ENCODE measurements at places on chromosomes 13 and 19.
A peak's percentile ranks its signal among the peaks of the same experiment; 100 is the strongest.

GRCh38 chr13:102472650-102473049 is 70.8 kb upstream of the FGF14 start:
- DNase-seq, result no peak

- DNase-seq, result no peak
These were observed 64.0 kb upstream of the GPR12 start for GRCh38 chr13:26824581-26824980.

DNA sequence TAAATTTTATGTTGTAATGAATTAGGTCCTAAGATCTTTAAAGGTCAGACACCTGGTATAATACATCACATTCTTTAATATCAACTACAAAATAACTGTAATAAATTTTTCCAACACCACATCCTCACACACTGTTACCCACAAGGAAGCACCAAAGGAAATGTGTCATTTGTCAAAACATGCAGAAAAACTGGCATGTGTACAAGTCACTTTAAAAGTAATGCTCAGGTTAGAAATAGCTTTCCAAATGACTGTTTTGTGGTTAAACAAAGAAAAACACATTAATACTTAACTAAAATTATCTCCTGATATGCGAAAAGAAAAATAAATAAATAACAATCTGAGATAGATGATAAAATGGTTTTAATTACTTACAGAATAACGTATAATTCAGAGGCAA is 74.7 kb downstream of the MZT1 start:
- DNase-seq, result no peak

DNA sequence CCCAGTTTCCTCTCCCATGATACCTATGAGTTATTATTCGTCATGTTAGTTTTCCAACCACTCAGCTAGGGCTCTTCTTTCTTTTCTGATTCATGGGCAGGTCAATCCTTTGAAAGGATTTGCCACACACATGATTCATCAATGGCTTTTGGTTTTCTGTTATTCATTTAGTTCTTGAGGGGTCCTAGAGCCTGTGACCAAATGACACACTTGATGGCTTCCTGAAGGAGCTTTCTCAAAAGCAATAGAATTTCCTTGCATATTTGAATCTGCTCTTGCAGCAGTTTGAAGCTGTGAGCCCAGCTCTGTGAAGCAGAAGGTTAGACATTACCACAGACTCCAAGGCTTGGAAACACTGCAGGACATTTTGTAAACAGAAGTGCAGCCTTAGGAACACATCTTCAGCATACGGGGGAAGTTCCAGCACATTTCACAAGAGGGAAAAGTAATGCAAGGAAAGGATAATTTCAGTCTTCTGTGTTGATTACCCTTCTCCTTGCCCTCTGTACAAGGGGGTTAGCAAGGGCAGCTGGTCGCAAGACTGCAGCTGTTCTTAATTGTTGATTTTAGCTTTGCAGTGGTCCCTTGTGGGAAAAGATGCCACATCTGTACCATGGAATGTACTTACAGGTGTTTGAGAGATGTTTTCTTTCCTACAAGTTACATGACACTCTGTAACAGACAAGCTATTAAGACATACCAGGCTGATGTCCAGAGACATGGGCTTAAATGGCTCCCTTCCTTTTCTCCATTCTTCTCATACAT is 338.6 kb downstream of the KCNRG start:
- no peak for DNase-seq

GRCh38 chr13:101272886-101273285 is 143.4 kb downstream of the NALCN start:
- no peak for DNase-seq

- DNase-seq, result no peak
These were observed 485.1 kb downstream of the FOXO1 start for GRCh38 chr13:40181203-40181845.

DNA sequence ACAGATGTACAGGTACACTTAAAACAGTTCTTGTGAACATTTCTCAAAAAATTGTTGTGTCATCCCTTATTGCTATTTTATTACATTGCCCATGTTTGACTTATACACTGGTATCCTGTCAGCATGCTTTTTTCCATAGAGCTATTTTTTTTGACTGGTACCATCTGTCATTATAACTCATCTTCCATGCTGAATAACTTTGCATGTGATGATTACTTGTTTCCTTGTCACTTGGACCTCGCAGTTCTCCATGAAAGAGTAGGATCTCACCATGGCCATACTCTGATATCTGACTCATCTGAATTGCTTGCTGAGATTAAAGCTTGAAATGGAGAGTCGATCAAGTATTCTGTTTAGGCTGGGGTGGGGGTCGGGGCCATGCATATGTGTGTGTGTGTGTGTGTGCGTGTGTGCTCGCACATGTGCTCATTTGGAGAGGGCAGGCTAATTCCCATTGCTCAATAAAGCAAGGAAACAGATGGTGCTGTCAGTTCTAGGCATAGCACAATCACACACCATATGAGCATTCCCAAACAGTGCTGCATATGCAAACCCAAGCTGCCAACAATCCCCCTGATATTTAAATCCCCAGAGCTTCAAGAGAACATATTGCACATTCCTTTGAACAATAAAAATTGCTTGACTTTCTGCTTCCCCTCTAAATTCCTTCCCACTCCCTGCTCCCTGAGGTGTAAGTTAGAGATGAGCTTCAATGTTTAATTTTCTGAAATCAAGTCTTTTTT is 62.9 kb downstream of the NHLRC3 start:
- peak; percentile 87 for DNase-seq

DNA sequence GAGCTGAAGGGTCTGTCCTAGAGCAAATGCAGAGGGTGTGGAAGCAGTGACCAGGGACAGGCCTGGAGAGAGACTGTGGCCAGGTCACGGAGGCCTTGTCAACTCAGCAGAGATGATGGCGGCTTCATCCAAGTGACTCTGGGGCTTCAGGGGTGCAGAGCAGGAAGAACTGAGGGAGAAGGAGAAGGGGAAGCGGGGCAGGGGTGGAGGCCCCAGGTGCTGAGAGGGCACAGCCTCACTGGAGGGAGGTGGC is 299.1 kb downstream of the ZNF536 start:
- no peak for DNase-seq

DNA sequence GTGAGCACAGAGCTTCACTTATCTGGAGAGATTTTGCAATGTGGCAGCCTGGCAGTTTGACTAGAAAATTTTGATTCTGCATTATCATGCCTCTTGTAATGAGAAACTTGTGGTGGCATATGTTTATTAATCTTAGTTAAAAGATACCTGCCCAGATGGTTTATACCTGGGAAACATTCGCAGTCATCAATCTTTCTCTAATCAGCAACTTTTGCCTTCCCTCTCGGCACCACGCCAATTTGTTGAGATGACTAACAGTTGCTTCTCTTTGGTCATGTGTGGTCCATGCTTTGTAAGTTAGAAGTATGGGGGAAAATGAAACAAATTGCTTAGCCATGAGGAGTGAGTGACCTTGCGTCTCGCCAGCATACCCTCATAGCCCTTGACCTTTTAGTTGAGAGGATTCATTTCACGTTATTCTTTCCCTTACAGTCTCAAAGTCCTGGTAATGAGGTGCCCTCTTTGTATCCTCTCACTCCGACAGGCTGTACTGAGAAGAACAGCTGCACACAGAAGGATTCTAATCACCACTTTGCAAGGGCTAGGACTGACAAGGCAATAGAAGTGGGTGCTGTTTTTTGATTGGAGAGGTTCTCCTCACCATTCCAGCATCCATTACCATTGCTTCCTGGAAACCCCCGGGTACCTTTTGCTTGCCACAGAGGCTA is 201.4 kb downstream of the OXGR1 start:
- DNase-seq, result peak; percentile 88

- DNase-seq, result no peak
These were observed 17.0 kb downstream of the KL start for GRCh38 chr13:33033051-33033812.

GRCh38 chr13:48505012-48505411 is 27.9 kb downstream of the RCBTB2 start:
- no peak for DNase-seq

- no peak for DNase-seq
These were observed 10.0 kb upstream of the CEBPG start for GRCh38 chr19:33363476-33363875.

GRCh38 chr13:21511849-21512248 is 52.7 kb upstream of the ZDHHC20 start:
- DNase-seq, result peak; percentile 72

- no peak for DNase-seq
These were observed 179.2 kb downstream of the ABCC4 start for GRCh38 chr13:95122063-95122462.

DNA sequence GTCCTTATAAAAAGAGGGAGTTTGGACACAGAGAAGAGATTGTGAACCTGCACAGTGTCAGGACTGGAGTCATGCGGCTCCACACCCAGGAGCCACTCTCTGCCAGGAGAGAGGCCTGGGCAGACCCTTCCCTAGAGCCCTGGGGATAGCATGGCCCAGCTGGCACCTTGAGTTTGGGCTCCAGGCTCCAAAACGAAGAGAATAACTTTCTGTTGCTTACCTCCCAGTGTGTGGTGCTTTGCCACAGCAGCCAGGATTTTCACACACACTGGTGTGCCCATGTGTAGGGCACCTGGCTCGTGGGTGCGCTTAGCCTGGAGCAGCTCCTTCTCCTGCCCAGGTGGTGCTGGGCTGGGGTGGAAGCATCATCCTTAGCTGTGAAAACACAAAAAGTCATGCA is 344.3 kb downstream of the TEX29 start:
- no peak for DNase-seq

GRCh38 chr19:6020166-6020882 is 42.4 kb upstream of the RANBP3 start:
- DNase-seq, result no peak

- DNase-seq, result no peak
These were observed 8.1 kb downstream of the ALOX5AP start for GRCh38 chr13:30743319-30744055.

- DNase-seq, result no peak
These were observed 133.5 kb upstream of the MIR17HG start for GRCh38 chr13:91214031-91214430.

GRCh38 chr19:3477951-3478350 is 2.4 kb downstream of the SMIM24 start:
- DNase-seq, result no peak

- DNase-seq, result no peak
These were observed 118.3 kb upstream of the RNF113B start for GRCh38 chr13:98295371-98295770.

DNA sequence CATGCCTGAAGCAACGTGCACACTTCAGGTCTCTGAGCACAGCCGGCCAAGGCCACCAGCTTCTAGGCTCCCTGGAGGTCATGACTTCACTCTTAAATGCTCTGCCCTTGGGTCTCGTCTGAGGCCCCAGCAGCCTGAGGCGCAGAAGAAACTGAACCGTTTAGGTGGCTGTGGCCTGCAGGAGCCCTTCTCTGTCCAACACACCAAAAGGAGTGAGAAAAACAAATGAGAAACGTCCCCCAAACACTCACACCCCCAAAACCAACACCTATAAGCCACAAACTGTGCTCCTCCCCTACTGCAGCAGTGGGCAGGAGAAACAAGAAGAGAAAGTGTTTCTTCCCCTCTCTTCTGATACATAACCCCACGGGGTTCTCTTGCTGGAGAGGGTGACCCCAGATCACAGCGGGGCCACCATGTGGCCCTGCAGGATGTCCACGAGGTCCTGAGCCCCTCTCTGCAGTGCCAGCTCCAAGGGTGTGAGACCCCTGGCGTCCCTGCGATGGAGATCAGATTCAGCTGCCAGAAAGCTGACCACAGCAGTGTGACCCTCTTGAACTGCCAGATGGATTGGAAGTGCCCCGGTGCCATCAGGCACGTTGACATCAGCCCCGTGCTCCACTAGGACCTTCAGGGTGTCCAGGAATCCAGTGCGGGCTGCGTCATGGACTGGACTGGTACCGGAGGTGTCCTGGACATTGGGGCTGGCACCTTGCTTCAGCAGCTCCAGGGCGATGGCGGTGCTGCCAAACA is 1.0 kb upstream of the KRI1 start:
- no peak for DNase-seq

DNA sequence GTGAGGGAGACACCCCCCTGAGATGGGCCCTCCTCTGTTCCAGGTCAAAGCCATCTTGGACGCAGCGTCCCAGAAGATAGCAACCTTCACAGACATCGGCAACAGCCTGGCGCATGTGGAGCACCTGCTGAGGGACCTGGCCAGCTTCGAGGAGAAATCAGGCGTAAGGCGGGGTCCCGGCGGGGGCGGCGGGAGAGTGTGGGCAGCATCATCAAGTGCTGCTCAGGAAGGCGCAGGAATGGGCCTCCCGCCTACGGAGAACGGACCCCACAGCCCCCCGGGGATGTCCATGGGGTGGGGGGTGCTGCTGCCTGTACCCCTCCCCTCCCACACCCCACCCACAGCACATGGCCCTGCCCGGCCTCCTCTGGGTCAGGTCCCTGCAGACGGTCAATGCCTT is 31.2 kb upstream of the F7 start:
- DNase-seq, result no peak

DNA sequence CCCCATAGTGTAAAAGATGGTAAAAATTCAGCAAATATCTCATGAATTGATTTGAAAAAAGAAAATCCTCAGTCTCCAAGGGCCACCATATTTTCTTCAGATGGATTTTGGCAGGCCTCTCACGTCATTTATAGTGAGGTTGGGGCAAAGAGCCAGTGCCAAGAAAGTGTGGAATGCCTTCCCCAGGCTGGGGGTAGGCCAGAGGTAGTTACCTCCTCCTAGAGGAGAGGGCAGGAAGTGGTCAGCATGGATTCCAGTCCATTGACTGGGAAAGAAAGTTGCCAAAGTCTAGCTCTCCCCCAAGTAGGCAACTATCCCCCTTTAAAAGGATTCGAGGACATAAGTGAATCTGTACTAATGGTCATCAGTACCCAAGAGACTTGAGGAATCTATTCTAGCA is 68.4 kb upstream of the KCTD4 start:
- DNase-seq, result no peak

GRCh38 chr13:110559429-110559943 is 2.0 kb downstream of the RAB20 start:
- no peak for DNase-seq

DNA sequence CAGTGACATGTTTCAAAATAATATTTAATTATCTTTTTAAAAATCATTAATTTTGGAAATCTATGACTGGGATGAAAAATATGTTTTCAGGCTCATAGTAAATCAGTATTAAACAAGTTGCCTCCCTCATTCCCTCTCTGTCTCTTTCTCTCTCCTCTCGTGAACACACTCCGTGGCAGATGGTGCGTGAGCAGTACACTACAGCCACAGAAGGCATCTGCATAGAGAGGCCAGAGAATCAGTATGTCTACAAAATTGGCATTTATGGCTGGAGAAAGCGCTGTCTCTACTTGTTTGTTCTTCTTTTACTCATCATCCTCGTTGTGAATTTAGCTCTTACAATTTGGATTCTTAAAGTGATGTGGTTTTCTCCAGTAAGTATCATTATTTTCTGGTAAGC is 22.7 kb downstream of the SGCG start:
- DNase-seq, result no peak

All from NCI-H2171 treated with DMSO at 0.1 percent for 48 hours (cell line).